T-helper 2 cell (primary cell): ENCODE measurements at places on chromosomes 4 and X.

DNA sequence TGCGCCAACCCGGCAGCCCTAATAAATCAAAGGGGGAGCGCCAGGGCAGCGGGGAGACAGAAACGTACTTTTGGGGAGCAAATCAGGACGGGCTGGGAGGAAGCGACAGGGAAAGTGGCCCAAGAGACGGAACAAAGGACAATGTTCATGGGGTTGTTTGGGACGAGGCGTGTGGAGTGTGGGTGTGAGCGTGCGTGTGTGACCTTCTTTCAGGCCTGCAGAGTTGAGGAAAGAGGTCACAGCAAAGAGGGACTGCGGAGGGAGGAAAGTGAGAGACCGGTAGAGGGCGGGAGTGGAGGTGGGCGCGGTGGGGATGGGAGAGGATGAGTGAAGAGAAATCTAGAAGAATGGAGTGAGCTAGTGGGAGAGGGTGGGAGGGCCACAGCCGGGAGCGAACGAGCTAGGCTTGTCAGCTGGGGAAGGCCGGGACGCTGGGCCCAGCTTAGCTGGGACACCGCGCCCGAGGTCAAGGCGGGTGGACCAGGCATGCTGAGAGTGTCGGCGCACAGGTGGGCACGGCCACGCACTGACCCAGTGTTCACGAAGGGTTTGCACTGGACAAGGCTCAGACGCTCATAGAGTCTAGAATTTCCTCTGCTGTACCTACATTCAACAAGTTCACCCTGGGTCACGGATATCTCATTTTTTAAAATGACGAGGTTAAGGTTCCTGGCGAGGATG is 14.7 kb upstream of the PITX2 start:
- DNase-seq, result no peak

DNA sequence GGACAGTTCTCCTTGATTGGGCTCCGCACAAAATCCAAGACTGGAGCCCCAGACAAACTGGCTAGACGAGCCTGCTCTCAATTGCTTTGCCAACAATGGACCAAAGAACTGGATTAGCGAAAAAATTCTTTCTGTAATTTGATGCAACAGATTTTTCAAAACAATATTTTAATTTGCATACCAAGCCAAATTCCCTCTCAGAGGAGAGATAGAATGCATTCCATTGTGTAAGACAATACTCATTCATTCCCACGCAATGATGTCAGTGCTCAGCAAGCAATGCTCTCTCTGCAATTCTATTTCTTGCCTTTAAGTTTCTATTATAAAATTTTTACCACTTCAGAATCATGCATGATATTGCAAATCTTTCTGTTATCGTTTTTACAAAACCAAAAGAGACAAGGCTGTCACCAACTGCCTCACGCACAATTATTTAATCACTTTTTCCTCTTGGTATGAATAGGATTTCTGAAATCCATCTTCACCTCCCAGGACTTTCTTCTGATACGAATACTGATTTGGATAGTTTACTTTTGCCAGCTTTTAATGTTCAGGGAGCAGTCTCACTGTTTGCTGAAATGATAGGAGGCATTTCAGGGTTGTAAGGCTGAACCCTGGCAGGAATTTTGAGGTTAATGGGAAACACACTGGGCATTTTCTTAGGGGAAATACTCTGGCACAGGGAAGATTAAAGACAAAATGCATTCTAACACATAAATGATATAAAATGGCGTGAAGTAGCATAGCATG is 46.1 kb upstream of the HCCS start:
- DNase-seq, result no peak

- DNase-seq, result peak; percentile 11
These were observed 210.4 kb downstream of the SPRY1 start for GRCh38 chr4:123606946-123607542.

DNA sequence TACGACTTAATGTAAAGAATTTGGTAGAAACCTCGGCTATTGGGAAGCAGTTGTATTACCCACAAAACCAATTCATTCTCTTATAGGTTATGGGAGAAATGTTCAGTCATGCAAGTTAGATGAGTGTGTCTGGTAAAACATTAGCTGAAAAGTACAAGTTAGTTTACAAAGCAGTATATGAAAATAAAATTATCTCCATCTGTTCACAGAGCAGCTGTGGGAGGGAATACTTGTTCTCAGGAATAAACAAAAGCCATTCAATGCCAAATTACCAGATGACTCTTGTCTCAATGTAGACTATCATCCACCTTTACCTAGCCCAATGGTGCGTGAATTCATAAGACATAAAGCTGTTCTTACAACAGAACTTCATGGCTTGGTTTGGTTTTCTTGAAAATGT is 28.6 kb downstream of the STAP1 start:
- no peak for DNase-seq

DNA sequence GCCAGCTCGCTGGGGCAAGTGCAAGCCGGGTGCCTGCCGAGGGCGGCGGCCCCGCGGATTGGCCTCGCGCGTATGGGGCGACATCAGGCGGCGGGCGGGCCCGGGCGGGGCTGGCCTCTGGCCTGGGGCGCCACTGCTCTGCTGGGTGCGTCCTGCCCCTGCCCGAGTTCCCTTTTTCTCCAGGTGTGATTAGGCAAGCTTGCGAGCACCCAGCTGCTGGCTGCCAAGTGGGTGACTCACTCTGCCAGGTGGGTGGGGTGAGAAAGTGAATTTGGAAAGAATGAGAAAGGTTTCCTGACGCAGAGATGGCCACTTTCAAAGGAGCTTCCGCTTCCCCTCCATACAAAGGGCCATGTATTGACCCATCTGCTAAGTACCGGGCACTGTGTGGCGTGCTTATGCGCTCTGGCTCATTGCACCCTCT is 32.5 kb downstream of the FGFBP1 start:
- DNase-seq, result no peak

GRCh38 chr4:19241895-19242294 is 1009.8 kb upstream of the SLIT2 start:
- no peak for DNase-seq

DNA sequence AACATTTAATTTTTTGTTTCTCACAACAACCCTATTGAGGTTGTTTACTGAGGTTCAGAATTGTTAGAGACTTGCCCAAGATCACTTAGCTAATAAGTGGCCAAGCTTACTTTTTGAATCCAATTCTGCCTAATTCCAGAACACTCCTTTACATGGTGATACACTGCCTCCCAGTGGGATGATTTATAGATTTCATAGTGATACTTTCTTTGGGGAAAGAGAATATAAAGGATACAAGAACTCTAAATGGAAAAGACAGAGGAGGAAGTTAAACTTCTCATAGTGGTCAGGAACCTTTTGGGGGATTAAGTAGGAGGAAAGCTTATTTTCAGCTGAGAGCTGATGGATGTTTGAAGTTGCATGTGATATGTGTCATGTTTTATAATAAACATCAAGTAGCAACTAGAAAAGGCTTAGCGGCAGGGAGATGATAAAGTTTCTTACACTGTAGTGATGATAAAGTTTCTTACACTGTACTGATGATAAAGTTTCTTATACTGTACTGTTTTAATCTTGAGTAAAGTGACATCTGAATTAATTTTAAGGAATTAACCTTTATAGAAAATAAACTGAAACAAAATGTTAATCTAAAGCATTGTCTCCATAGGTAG is 15.3 kb downstream of the STAG2 start:
- DNase-seq, result no peak

- no peak for DNase-seq
These were observed 53.9 kb upstream of the PDLIM3 start for GRCh38 chr4:185589067-185589836.
